Prostate gland (tissue), 2 donors: ENCODE measurements at places on chromosomes 5 and 9. TPM values are rescaled to one million over a fixed set of nuclear protein-coding genes. Genes with fewer than 3 reads are reported as not detected.

PCDHA1 gene
- total RNA-seq: not detected

DNA sequence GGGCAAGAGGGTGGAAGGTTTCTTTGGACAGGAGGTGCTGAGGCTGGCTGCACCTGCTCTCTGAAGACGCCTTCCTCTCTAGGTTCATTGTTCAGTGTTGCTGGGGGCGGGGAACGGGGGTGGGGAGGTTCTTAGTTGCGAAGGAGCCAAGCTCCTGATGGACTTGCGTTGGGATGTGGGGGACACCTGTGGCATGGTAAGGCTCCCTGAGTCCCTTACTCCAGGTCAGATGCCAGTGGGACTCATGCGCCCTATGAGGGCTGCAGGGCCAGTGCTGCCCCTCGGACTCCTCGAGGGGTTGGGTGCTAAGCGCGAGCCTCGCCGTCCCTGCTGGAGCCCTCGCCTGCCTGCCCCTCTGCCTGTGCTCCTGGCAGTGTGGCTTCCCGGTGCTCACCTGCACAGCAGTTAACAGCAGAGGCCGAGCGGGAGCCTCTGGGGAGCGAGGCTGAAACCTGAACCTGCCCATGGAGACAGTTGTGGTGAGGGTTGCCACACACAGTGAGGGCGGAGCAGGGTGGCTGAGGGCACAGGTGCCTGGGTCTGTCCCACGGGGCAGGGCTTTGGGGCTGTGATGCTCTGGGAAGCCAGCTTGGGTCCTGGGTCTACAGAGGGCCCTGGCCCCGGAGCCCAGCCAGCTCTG is 5.5 kb downstream of the RNU6ATAC start:
- DNase-seq: no peak

DNA sequence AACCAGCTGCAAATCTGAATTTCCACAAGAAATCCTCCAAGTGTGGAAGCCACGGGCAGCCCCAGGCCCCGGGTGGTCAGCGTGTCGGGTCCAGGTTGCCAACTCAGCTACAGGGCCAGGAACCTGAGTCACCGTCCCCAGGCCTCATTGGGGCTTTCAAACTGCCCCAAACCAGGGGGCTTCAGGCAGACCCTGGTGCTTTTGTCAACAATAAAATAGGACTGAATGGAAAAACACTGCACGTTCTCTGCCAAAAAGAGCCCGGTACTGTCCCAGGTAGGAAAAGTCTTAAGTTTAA is 24.0 kb downstream of the GFPT2 start:
- DNase-seq: no peak

WNK2 gene
- 136 TPM for total RNA-seq

RICTOR gene
- total RNA-seq: 36.8 TPM

- no peak for DNase-seq
These were observed 202.9 kb downstream of the SGCD start for GRCh38 chr5:156529892-156530291.

- DNase-seq: peak; percentile 12
These were observed 556 bp downstream of the MTREX start for GRCh38 chr5:55308254-55308836.

RASGEF1C gene
- total RNA-seq: 3.1 TPM

PTGR1 gene
- total RNA-seq: 43.9 TPM

- DNase-seq: no peak
These were observed 4.7 kb upstream of the TEX53 start for GRCh38 chr9:114662081-114662989.

LHX3 gene
- not detected for total RNA-seq

CCDC69 gene
- 28.2 TPM for total RNA-seq

GRCh38 chr5:62190931-62191330 is 115.1 kb upstream of the KIF2A start:
- DNase-seq: no peak

EQTN gene
- not detected for total RNA-seq

DNA sequence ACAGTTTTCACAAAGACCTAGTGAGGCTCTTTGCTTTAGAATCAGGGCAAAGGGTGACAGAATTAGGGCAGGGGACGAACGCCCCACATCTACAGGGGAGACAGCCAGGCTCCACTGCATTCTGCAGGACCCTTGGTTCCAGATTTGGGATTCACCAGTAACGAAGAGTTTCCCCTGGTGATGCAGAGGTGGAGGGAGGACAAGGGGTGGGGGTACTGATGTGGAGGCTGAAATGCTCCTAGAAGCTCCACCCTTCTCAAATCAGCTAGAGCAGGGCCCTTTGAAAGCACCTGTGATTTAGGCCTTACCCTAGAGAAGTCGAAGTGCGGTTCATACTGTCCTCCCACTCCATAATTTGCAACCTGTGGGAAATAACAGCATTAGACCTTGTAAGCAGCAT is 29.1 kb downstream of the P4HA2 start:
- DNase-seq: no peak

- no peak for DNase-seq
These were observed 28.4 kb downstream of the MTX3 start for GRCh38 chr5:79962575-79963222.

SLC1A1 gene
- 13.1 TPM for total RNA-seq

DNA sequence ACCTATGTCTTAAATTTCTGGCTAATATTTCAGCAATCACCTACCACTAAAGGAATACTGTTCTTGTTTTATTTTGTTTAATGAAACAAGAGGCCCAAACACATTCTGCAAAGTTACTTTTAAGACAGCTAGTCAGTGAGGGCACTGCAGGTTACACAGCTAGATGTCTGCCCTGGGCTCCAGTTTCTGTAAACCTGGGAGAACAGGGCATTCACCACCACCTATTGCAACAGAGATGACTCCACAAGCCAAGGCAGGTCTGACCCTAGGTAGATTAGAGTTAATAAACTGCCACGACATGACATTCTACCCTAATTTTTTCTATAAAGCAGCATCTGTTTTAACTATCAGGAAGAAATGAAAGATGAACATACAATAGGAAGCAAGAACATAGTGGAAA is 90.8 kb downstream of the SLF1 start:
- no peak for DNase-seq

KCNV2 gene
- total RNA-seq: 1.4 TPM

PARP8 gene
- 21.8 TPM for total RNA-seq

CSF1R gene
- 36.4 TPM for total RNA-seq

- no peak for DNase-seq
These were observed 100.2 kb upstream of the ADAMTS16 start for GRCh38 chr5:5039918-5040317.

BTNL8 gene
- 0.14 TPM for total RNA-seq

GRCh38 chr9:127388856-127389238 is 8.1 kb upstream of the SLC2A8 start:
- no peak for DNase-seq

CXCL14 gene
- total RNA-seq: 2.4 TPM

DNA sequence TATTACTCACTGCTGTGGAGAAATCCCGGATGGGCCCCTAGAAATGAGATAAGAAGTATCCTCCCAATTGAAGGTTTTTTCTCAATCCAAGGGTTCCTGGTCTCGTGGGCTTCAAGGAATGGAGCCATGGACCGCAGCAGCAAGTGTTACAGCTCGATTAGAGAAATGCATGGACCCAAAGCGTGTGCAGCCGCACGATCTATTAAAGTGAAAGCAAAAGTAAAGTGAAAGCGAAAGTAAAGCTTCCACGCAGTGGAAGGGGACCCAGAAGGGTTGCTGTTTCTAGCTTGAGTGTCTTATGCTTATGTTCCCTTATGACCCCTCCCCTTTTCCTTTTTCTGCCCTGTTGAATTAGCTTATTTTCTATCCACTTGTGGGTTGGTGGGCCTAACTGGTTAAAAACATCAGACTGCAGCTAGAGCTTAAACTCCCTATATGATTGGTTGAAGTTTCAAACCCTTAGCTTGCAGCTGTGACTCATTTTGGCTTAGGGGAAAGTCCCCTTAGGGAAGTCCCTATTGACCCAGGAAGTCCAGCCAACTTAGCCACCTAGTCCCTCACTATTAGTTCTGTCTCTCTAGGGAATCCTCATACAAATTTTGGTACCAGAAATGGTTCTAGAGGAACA is 1111.8 kb downstream of the TAF11L14 start:
- no peak for DNase-seq

CCNI2 gene
- total RNA-seq: 5.9 TPM

DNA sequence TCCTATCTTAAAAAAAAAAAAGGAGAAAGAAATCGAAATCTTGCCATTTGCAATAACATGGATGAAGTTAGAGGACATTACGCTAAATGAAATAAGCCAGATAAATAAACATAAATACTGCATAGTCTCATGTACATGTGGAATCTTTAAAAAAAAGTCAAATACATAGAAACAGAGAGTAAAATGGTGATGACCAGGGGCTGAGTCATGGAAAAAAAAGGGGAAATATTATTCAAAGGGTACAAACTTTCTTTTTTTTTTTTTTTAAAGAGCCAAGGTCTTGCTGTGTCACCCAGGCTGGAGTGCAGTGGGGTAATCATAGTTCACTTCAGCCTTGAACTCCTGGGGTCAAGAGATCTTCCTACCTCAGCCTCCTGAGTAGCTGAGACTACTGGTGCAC is 310.1 kb downstream of the ZNF608 start:
- no peak for DNase-seq

- no peak for DNase-seq
These were observed 2.5 kb downstream of the TTC1 start for GRCh38 chr5:160011471-160011870.

GRCh38 chr9:71885467-71885866 is 25.5 kb downstream of the ABHD17B start:
- no peak for DNase-seq

GPRIN1 gene
- total RNA-seq: 6.6 TPM

DNA sequence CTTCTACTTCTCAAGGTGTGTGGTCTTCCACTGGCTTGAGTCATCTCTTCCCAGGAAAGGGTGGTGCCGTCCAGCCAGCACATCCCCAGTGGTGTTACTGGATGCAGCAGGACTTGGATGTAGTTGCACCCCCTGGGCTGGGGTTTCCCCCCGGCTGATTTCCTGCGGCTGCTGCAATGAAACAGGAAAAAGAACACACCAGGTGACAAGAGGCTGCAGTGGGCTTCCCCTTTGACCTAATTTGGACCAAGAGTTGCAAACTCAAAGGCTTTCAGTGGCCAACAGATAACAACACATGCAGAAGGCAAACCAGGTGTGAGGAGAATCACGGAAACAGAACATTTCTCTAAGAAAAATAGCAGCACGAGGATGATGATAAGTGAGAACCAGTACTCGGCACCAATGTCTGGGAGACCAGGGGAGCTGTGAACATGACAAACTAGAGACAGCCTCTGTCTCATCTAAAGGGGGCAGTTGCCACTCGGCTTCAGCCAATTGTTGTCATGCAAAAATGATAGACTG is 83.7 kb downstream of the PDE6A start:
- DNase-seq: no peak
